ENCODE measurements at places on chromosomes 1 and 21.

GRCh38 chr1:193819376-193819775 lies 633.0 kb upstream of the B3GALT2 start:
- no peak for DNase-seq

DNA sequence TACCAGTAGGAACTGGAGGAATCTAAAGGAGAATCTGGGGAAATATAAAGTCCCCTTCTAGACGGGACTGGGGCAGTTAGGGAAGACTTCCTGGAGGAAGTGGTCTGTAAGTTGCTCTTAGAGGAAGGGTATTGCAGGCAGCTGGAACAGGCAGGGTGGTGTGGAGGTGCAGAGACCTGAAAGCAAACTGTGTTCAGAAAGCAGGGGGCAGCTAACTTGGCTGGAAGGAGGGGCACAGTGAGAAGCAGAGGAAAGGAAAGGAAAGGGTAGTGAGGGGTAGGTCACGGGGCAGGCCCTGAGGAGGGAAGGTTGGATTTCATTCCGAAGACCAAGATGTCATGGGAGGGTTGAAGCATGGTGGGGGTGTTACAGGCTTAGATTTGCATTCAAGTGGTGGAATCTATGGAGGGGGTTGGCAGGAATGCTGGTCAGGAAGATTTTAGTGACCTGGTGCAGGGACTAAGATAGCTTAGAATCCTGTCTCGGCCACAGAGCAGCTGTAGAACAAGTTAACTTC lies 240.7 kb downstream of the FOXD2 start:
- DNase-seq: no peak

DNA sequence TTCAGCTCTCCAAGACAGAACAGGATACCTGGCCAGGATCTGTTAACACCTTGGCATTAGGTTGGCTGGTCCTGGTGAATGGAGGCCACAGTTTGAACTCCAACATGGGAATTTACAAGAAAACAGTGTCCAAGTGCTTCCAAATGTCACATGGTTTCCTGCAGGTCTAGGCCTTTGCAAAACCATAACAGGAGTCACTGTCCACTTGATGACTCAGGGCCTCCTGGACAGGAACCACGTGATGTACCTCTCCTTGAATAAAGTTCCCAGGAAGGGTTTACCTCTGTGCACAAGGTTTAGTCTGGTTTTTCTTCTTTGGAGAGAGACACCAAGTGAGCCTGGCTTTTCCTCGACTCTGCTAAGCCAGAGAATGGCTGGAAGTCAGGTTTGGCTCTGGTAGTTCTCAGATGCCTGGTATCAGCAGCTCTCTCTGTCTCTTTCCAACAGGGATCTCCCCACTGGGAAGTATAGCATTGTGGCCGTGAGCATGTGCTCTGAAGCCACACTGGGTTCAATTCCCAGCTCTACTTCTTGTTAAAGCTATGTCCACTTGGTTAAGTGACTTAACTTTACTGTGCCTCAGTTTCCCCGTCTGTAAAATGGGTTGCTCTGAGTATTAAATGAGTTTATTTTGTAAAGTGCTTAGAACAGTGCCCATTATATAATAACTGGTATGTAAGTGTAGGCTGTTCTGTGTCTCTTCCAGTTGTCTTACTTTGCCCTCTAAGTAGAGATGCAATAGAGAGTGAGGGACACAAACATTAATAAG lies 27.3 kb upstream of the TMEM61 start:
- DNase-seq: no peak

DNA sequence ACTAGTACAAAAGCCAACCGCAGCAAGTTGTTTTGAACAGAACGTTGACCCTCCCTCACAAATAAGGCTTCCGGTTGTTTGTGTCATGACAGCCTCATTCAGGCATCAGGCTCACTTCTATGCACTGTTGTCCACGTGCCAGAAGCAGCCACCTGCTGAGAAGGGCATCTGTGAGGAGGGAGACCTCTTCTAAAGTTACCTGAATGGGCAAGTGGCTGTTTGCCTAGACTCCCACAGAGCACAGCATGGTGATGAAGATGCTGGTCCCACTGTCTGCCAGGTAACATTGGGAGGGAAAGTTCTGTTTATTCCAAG lies 176.1 kb downstream of the CLIC6 start:
- no peak for DNase-seq

GRCh38 chr1:86741947-86742572 lies 37.7 kb downstream of the SH3GLB1 start:
- DNase-seq: no peak

DNA sequence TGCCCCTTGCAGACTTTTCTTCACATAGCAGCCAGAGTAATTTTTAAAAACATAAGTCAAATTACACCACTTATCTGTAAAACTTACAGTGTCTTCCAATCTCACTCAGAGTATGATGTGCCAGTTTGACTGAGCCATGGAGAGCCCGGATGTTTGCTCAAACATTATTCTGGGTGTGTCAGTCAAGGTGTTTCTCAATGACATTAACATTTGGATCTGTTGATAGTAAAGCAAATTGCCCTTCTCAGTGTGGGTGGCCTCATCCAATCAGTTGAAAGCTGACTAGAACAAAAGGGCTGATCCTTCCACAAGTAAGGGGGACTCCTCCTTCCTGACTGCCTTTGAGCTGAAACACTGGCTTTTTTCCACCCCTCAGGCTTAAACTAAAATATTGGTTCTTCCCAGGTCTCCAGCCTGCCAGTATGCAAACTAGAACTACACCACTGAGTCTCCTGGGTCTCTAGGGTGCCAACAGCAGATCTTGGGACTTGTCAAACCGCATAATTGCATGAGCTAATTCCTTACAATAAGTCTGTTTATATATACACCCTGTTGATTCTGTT lies 157.9 kb upstream of the CTTNBP2NL start:
- DNase-seq: no peak

DNA sequence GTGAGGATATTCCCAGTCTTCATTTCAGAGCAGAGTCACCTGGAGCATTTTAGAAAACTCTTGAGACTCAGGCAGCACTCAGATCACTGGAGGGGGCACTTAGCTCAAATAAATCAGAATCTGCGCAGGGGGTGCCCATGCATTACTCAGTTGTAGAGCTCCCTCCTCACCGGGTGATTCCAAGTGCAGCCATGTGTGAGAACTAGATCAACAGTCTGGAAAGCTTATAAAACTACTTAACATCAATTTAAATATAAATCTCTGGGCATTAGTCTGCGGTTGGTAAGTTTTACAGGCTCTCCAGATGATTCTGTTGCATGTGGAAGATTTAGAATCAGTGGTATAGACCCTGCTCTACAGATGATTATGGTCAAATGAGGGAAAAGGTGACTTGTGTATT lies 128.6 kb downstream of the ST6GALNAC3 start:
- DNase-seq: no peak

- DNase-seq: no peak
Measured at GRCh38 chr1:41799723-41800122, 119.0 kb downstream of the HIVEP3 start.

- DNase-seq: no peak
Measured at GRCh38 chr1:71882226-71882625, 400.1 kb downstream of the NEGR1 start.

- DNase-seq: no peak
Measured at GRCh38 chr1:112997781-112998180, 41.8 kb upstream of the SLC16A1 start.

GRCh38 chr1:15734901-15735300 lies 1.2 kb upstream of the SLC25A34 start:
- no peak for DNase-seq

DNA sequence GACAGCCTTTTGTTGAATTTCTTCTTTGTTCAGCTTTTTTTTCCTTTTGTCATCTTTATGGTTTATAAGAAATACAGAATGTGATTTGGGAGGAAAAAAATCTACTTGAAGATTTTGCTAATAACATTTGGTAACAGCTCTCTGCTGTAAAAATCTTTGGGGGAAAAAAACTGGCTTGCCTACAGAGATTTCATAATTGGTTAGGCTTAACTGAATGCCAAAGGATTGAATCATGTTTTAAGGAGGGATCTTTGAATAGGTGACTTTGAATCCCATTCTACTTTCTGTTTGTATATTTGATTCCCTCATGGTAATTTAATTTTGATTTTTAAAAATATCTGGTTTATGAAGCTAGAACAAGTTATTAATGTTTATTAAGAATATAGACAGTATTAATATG lies 3.2 kb downstream of the BTF3L4 start:
- no peak for DNase-seq

GRCh38 chr1:39255222-39255621 lies 50.7 kb downstream of the MACF1 start:
- DNase-seq: no peak

DNA sequence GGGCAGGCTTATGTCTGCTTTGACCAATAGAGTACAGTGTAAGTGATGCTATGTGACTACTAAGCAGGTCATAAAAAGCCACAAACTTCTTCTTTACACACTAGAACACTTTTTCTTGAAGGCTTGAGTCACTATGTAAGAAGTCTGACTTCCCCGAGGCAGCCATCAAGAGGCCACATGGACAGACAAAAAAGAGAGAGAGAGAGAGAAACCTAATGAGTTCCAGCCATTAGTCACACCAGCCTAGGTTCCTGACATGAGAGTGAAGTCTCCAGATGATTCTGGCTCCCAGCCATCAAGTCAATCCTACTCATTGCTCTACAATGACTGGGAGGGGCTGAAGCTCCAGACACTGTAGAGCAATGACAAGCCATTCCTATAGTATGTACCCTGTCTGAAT lies 101.4 kb downstream of the LHX9 start:
- DNase-seq: no peak

GRCh38 chr1:166165661-166166328 lies 1.0 kb downstream of the FAM78B start:
- DNase-seq: no peak

DNA sequence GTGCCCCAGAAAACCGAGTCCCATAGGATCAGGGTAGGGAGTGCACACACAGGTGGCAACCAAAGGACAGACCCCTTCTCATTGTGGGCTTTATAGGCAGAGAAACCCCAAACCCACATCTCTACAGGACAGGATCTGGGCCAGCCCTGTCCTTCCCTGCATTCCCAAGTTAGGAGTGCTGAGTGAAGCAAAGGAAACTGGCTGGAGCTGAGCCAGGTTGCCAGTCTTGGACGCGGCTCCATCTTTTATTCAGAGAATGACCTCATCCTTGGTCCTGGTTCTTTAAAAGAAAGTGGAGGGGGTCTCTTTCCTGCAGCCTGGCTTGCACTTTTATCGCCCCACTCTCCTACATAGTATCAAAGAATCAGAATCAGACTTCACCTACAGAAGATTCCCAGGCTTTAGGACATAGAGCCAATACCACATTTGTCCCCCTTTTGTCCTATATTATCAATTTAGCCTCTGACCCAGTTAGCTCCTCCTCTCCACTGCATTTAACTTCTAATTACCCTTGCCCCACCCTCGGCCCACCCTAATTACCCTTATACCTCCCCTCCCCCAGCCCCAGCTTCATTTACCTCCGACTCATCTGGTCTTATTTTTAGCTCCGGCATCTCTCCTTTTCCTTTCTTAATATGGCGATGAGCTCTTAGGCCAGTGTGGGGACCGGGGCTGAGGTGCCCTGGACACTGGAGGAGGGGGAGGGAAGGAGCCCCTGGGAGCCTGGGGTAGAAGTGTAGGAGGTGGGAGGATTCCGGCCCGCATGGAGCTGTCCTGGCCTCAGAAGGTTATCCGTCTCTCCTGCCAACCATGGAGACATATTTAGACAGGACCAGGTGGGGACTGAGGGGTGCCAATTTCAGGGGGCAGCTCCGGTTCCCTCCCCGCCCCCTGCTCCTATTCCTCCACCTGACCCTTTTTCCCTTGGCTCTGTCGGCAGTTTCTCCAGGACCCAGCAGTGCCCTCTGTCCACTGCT lies at the start of gene CASQ1:
Gene CASQ1, plus strand, starts transcription at position 927 of the 977 bp plus-strand sequence. CDS start 177 bp downstream, outside the sequence.
- peak; percentile 22 for DNase-seq

DNA sequence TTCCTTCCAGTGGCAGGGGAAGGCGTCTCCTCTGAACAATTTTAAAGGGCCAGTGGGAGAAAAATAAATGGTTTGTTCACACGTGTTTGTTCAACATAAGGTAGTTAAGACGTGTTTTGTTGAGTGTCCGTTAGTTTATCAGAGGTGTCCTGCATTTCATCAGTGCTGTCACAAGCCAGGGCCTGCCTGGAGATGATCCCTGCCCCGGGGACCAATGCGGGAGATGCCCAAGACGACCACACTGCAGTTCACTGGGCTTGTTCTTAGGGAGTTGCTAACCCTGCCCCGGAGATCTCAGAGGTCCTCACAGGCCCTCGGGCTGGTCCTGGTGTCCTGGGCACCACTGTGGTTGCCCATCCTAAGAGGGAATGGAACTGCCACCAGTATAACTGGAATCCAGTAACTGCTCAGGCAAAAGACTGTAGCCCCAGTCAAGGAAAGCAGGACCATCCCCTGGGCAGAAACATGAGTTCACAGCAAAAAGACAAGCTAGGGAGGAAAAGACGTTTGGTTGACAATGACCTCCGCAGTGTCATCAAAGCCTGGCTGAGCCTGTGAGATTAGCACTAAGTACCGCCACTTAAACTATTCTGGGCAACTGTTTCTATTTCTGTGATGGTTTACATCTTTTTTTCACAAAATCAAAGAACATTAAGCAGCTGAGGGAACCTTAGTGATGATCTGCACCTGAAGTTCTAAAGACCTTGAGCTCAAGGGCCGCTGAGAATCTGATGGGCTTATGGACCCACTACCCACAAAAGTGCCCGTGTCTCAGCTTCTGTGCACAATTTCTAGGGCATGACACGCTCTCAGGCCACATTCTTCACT lies 44.9 kb upstream of the LIN9 start:
- no peak for DNase-seq

DNA sequence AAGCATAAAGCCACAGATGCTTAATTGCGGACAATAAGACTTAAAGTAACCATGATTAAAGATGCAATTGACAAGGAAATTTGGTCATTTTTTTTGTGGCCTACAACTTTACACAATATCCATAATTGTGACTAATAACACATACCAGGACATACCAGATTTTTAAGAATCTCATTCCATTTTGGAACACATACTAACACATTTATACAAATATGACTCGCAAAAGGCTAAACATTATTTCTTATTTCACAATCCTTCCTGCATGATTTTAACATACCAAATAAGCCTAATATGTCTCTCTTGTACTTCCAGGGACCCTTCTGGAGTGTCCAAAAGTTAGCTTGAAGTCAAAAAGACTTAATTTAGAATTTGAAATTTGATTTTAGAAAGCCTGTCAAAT lies 48.8 kb downstream of the DR1 start:
- DNase-seq: no peak

GRCh38 chr1:199098468-199098867 lies 459.6 kb downstream of the PTPRC start:
- DNase-seq: no peak

DNA sequence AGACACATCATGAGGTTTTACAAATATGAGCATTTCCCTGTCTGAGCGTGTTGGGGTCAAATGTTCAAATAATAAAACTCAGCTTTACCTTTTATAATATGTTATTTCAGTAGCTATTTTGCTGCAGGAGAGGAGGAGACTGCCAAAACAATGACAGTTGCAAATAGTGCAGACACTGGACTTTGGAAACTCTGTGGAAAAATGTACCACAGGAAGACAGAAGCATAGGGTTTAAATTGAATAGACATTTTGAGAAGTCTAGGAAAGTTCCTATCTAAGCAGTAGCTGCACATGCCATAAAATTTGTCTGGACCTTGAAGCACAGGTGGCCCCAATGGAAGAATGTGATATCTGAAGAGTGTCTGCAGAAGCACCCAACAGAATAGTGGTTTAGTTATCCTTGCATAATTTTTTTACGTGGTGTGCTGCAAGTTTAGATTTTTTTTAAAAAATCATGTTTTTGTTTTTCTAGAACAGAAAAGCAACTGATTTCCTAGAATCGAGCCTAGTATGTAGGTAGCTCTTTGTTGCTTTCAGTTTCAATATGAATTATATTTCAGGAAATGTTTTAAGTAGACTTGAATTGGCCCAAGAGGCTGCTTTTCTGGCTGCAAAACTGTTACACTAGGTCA lies 14.0 kb upstream of the GBP5 start:
- no peak for DNase-seq
